Cortex of kidney (tissue), 1 donor: ENCODE measurements at places on chromosomes 3 and 15.

GRCh38 chr15:69443032-69443611, 9.5 kb upstream of the RPLP1 start:
- DNase-seq, result no peak

DNA sequence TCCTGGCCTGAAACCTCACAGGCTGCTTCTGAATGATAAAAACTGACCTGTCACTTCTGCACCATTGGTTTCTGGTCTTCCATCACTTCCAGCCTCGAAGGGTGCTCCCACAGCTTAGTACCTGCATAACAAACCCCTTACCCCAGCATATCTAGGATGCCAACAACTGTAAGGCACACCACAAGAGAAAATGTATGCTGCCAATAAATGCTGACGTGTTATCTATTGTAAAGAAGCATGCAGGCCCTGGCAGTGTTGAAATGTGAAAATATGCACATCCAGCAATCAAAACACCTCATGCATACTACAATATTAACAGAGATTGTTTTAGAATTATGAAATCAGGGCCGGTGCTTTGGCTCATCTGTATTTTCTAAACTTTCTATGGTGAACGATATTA, 242.0 kb upstream of the NSMCE3 start:
- no peak for DNase-seq

DNA sequence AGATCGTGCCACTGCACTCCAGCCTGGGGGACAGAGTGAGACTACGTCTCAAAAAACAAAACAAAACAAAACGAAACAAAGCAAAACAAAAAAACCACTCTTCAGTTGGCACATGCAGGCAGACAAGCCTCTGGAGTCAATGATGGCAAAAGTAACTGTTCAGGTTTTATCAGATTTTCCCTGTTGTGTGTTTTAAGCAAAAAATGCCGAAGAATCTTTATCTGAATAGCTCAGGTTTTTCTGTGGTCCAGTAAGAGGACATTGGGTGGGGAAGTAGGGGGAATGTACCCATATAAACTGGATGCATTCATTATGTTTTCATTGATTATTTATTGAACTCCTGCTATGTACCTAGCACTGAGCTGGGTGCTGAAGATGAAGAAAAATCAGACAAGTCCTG, 20.8 kb upstream of the BCL2A1 start:
- no peak for DNase-seq

DNA sequence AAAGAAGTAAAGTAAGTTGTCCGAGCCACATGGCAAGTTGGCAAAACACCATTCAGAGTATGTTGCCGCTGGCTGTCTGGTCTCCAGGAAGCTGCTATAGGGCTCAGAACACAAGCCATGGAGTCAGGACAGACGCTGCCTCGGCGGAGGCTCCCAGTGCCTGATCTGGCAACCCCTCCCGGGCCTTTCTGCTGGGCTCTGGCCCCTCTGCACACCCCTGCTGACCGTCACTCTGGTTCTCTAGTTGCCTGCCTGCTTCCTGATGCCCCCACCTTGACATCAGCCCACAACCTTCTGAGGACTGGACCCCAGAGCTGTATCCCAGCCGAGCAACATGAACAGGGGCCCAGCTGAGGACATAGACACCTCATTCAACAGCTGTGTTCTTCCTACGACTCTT, 39.1 kb downstream of the MGLL start:
- no peak for DNase-seq

DNA sequence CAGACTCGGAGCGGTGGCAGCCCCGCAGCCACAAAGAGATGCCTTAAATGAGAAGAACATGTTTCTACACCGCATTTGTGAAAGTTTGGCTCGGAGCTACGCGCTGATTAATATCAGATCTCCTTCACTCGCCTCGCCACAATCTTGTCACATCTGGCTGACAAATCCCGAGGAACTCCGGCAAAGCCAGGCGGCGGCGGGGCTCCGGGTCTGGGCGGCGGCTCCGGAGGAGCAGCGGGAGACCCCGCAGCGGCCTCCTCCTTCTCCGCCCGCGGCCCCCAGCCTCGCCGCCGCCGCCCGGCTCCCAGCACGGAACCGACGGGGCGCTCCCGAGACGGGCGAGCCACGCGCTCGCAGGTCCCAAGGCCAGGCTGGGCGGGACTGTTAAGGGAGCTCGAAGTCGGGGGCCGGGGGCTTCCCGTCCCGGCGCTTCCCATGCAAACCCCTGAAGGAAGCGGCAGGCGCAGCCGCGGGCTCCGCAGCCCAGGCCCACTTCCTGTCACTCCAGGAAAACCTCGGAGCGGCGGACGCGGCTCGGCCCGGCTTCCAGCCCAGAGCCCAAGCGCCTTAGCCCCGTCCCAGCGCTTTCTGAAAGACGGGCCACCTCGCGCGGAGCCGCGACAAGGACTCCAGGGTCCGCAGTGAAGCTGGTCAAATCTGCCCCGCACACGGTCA, 1.2 kb downstream of the BNC1 start:
- DNase-seq, result no peak

DNA sequence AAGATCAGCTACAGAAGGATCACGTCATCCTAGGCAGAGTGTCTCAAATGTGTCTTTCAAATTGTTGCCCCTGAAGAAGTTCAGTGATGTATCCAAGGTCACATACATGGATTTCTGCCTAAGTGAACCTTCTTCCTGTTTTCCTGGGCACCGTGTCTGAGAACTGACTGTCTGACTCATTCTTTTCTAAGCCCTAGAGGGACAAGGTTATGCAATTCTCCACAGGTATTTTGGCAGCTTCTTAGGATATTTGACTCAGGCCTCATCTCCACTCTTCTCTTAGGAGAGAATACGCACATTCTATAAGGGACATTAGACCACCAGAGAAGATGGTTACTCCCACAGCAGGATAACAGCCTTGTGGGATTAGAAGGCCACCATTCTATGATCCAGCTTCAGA, 391.9 kb upstream of the THBS1 start:
- no peak for DNase-seq

- DNase-seq, result no peak
Observed at GRCh38 chr15:52503788-52504496, 24.7 kb downstream of the MYO5A start.

- no peak for DNase-seq
Observed at GRCh38 chr3:63961891-63962290, 49.7 kb upstream of the SCAANT1 start.

- no peak for DNase-seq
Observed at GRCh38 chr3:141266797-141267555, 35.4 kb downstream of the PXYLP1 start.

- DNase-seq, result no peak
Observed at GRCh38 chr3:29577250-29577649, 296.4 kb downstream of the RBMS3 start.

GRCh38 chr3:103966749-103967148, 1400.0 kb upstream of the ALCAM start:
- no peak for DNase-seq

GRCh38 chr3:1971780-1972179, 126.9 kb upstream of the CNTN4 start:
- DNase-seq, result no peak

GRCh38 chr15:28891588-28891987, 5.8 kb downstream of the APBA2 start:
- no peak for DNase-seq

DNA sequence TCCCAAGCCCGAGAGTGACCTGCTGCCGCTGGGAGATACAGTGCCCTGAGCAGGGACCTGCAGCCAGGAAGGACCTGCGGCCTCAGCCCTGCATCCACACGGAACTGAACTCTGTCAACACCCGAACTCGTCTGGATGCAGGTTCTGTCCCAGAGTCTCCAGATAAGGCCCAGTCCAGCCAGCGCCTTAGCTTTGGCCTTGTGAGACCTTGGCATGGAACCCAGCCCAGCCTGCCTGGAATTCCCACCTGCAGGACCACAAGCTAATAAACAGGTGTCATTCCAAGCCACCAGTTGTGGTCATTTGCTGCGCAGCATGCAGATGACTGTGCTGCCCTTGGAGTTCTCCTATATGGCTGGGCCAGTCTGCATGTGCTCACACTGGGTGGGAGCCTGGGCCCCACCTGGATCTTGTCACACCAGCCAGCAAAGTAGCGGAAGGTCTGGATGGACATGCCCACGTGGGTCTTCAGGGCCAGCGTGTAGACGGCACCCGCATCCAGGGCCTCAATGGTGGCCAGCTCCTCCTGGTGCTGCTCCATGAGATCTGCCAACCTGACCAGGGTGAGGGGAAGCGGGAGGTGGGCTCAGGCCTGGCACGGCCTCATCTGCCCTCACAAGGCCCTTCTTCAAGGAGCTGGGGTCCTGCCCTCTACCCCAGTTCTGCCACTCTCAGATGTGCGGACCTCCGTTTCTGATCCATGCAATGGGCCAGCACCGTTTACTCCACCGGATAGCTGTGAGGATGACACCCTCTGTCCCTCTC, 47.2 kb upstream of the SLC41A3 start:
- DNase-seq, result no peak

DNA sequence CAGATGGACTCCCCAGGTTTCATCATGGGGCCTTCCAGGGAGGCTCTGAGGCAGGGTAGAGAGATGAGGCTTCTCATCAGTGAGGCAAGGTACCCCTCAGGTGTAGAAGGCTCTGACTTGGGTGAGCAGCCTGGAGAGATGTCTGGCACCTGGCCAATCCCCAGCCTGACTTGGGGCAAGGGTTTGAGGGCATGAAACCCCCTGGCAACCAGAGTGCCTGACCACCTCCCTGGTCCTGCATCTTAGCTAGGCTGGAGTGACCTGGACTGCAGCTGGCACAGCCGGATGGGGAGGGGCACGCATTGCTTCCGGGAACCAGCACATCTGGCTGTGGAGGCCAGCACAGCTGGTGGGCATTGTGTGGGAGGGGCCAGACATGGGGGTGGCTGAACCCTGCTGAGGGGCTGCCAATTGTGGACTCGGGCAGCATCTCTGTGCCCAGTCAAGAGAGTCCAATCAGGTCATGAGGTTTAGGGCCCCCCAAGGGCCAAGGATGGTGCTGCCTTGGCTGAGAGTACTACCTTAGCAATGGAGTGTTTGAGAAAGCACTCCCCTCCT, 1.9 kb downstream of the ZBTB47 start:
- DNase-seq, result no peak

- no peak for DNase-seq
Observed at GRCh38 chr3:166527325-166527724, 690.1 kb upstream of the BCHE start.

DNA sequence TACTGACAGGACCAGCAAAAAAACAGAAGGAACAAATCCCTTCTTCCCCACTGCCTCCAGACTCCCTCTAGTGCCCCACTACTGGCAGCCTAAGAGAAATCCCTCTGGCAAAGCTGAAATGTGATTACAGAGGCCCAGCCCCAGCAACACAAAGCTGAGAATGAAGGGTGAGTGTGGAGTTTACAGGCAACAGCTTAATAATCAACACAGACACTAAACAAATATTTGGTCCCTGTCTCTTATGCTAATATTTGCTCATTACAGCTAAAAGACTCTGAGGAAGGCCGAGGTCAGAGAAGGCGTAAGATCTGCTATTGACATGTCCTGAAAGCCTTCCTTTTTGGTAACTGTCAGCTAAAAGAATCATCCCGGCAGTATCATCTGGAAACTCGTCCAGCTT, 308.5 kb upstream of the RASGRP1 start:
- DNase-seq, result no peak

GRCh38 chr15:49815526-49815925, 194.7 kb downstream of the DTWD1 start:
- DNase-seq, result no peak

- no peak for DNase-seq
Observed at GRCh38 chr3:154275965-154276364, 48.3 kb downstream of the DHX36 start.

- DNase-seq, result no peak
Observed at GRCh38 chr3:157671656-157672055, 168.4 kb upstream of the VEPH1 start.

DNA sequence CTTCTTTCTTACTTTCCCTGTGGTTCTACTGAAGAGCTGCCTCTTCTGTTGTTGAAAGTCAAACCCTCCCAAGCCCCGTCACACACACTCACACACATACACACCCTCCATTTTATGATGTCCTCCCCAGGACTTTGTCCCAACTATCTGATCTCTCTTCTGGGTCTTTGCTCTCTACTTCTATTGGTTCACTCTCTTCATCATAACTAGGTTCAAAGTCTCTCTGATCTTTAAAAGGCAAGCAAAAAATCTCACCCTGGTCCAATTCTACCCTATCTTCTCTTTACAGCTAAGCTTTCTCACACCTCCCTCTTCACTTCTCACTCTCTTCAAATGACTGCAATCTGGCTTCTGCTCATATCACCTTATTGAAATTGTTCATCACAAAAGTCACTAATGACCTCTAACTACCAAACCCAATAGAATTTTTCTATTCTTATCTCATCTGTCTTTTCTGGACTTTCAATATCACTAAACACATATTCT, 34.8 kb downstream of the LRRFIP2 start:
- no peak for DNase-seq

GRCh38 chr3:188310270-188310710, 156.3 kb downstream of the LPP start:
- DNase-seq, result no peak

DNA sequence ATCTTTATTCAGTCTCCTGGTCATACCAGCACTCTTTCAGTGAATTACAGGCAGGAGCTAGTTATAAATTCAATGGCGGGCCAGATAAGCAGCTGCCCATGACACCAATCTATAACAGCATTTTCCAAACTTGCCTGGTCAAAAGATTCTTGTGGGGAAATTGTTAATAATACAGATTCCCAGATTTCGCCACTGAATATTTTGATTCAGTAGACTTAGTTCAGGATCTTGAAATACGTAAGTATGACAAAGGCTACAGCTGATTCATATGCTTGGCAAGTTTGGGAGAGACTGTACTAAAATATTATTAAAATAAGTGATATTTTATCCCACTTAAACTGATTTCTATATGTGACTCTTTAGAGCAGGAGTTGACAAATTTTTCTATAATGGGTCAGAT, 119.3 kb downstream of the TMCO5A start:
- DNase-seq, result no peak

DNA sequence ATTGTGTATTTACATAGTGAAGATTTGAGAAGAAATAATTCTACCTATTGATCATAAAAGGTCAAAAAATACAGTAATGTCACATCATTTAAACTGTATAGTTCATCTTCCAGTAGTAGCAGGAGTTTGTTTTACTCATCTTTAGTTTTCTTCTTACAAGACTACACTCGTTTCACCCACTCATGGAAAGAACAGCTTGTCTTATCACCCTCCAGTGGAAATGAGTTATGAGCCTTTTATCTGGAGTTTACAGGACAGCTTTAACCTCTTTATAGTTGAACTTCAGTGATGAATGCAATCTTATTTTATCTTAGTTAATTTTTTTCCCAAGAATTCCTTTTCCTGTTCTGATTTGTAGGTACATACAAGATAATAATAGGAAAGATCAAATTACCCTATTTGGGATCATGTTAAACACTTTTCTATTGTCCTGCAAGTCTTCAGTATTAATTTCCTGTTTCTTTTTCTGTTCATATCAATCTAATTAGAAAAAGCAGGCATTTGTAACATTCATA, 36.8 kb downstream of the RBMS3 start:
- DNase-seq, result no peak

DNA sequence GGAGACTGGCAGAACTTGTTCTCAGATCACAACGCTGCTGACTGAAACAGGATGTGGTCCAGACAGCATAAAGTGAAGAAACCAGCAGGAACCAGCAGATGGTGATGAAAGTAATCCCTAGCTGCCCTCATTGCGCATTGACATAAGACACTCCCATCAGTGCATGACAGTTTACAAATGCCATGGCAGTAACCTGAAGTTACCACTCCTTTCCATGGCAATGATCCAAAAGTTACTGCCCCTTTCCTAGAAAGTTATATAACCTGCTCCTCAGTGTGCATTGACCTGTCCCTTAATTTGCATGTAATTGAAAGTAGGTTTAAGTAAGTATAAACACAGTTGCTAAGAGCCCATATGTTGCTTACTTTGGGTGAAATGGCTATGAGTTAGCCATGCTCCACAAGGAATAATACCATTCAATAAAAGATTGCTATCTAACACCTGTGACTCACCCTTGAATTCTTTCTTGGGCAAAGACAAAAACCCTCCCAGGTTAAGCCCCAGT, 149.1 kb upstream of the CD96 start:
- DNase-seq, result no peak
